ENCODE measurements at places on chromosomes 5 and 9.

DNA sequence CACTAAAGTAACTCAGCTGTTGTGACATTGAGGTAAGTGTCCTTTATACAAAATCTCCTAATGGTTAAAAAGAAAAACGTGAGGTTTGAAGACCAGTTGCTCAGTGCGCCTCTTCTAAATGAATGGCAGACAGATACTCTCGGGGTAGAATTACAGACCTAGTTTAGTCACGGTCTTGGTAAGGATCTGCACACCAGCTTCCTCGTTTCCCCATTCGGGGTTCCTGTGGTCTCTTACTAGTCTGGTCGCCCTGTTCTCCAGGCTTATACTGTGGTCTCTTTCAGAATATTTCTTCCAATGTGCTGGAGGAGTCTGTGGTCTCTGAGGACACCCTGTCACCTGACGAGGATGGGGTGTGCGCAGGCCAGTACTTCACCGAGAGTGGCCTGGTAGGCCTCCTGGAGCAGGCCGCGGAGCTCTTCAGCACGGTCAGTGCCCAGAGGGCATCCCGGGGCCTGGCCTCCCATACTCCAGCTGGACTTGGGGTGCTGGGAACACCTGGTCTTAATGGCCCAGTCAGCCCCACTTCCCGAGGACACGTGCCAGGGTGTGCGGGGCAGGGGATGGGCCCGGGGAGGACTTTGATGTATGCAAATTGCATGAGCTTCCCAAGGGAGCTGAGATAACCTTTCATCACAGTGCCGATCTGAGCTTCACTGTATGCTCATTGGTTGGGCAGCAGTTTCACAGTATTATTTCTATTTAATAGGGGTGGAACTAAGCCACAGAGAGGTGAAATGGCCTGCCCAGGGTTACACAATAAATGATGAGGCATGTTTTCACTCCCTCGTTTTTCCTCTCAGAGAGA, 224.5 kb downstream of the DOCK8 start:
- no peak for DNase-seq

- peak; percentile 59 for DNase-seq
Measured at GRCh38 chr9:96129747-96130146, 172.2 kb downstream of the HSD17B3 start.

DNA sequence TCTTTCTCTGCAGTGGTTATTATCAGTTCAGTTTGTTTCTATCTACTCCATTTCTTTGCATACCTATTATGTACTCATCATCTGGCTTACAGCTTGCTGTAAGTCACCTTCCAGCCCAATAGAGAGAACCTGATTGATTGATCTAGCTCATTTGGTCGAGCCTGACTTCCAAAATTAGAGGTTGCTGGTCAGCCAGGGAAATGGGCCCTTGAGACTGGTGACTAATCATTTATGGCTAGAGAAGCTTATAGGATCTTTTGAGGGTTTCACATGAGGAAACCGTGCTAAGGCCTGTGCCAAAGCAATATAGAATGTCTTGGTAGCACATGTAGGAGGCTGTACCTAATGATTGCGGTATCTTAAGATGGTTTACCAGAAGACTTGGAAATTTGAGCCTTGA, 5.8 kb downstream of the SREK1 start:
- no peak for DNase-seq

- no peak for DNase-seq
Measured at GRCh38 chr5:40124367-40124766, 555.3 kb upstream of the PTGER4 start.

GRCh38 chr5:157475432-157475831, 15.4 kb downstream of the NIPAL4 start:
- DNase-seq: no peak

GRCh38 chr5:177094224-177095087, 7.7 kb downstream of the FGFR4 start:
- no peak for DNase-seq

DNA sequence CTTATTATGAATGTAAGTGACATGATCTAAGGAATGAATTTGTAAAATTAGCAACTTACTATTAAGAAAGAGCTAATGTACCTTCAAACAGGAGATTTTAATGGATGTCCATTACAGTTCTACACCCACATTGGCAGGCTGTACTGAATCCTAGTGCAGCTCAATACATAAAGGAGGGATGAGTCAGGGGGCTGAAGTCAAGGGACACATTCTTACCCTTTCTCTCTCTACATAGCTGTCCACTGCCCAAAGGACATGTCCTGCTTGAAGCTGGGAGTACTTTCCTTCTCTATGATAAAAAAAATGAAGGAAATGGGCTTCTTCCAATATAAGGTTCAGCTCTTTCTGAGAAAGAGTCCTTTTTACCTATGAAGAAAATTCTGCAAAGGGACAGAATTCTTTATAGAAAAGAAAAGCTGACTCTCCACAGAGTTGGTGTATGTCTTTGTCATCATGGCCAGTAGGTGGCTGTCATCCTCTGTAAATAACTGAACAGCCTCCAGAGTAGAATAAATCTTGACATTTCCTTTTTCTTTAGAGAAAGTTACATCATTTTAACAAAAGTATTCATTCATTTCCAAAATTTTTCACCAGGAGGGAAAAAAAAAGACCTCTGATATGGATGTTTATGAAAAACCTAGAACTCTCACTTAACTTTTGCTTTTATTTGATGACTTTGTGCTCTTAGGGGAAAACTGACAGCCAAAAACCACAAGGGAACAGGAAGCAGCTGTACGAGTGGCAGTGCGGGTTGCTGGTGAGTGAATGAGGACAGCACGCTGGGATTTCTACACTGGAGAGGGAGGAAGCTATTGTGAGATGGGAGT, 13.1 kb upstream of the IFNA14 start:
- DNase-seq: peak; percentile 6

DNA sequence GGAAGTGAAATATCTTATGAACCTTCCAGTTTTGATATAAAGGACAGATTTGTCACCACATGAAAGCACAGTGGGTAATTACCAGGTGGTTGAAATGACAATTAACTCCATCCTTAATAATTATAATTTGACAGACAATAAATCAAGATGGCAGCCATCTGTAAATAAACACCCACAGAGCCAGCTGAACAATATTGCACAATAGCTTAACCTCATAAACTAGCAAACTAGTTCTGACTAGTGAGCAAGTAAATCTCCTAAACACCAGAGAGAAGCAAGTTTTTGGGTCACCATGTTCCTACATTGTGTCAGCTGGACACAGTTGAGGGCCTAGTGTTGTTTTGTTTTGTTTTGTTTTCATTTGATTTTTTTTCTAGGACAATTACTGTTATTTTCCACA, 577.4 kb downstream of the ACTL7B start:
- no peak for DNase-seq

DNA sequence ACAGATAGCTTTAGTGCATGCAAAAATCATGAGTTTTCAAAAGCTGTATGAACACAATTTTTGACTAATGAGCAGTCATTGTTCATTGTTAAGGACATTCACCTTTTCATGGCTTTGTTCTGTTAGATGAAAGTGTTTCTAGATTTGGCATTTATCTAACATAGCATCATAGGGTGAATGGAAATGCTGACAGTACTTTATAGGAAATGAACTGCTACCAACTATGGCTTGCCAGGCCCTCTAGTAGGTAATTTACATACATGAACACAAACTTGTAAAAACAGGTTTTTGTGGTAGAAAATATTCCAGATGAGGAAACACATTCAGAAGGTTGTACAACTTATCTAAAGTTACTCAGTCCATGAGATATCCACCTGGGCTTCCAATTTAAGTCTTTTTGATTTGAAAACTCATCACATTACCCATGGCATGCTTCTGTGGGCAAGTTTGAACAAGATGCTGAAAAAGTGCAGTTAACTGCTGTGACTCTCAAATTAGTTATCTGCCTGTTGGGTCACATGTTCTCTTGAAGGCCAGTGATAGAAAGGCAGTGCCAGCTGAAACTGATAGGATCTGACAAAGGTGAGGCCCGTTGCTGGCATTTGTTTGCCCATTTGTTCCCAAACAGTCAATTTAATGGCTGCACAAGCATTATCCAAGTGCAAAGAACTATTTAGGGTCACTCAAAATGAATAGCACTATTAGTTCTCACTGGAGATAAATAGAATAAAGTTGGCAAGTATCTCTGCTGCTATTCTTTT, 399.1 kb downstream of the MAN2A1 start:
- no peak for DNase-seq

GRCh38 chr5:3009605-3010004, 258.1 kb upstream of the IRX2 start:
- DNase-seq: no peak

- DNase-seq: peak; percentile 11
Measured at GRCh38 chr5:175747539-175748060, 89.7 kb downstream of the HRH2 start.

DNA sequence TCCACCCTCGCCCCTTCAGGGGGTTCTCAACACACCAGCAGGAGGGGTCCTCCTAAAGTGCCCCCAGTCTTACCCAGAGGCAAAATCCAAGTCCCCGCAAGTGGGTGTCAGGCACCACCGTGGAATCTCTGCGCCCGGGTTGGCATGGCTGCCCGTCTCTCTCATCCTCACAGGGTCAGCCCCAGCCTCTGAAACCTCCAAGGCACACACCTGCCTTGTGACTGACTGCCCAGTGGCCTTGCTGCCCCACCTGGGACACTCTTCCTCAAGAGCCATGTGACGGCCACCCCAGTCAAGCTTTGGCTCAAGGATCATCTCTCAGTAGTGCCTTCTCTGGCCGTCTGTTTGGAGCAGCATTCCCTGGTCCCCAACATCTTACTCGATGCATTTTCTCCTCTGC, 4.9 kb downstream of the FBP2 start:
- no peak for DNase-seq

- no peak for DNase-seq
Measured at GRCh38 chr5:171926311-171926710, 80.1 kb downstream of the FBXW11 start.

- DNase-seq: no peak
Measured at GRCh38 chr5:76766746-76767145, 50.8 kb downstream of the F2R start.

- no peak for DNase-seq
Measured at GRCh38 chr5:10910261-10910660, 149.2 kb upstream of the DAP start.

DNA sequence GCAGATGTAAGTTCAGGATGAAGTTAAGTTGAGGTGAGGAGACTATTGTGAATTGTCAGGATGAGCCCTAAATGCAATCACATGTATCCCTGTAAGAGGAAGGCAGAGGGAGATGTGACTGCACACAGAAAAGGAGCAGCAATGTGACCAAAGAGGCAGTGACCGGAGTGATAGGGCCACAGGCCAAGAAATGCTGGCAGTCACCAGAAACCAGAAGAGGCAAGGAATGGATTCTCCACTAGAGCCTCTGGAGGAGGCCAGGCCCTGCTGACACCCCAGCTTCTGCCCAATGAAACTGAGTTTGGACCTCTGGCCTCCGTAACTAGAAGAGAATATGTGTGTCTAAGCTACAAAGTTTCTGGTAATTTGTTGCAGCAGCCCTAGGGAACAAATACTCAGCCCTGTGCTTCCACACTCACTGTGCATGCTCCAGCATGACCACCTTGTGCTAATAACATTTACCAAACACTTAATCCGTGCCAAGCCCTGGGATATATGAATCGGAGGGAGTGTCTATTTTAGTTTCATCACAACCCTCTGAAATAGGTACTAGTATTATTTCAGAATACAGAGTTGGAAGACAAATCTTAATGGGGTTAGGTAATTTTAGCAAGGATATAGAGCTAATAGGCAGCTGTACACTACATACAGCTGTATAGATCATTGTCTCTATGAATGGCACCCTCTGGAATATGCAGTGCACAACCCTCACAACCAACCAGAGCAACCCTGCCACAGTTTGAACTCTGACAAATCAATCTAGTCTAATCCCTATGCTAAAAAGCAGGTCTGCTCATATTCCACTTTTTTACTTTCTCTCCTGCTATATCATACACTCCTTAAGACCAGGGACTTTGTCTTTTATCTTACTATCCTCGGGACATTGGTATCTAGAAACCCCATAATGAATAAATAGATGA, 7.8 kb upstream of the GPX8 start:
- DNase-seq: no peak

- no peak for DNase-seq
Measured at GRCh38 chr5:8676695-8677094, 807.7 kb downstream of the MTRR start.

- DNase-seq: no peak
Measured at GRCh38 chr9:99114049-99114440, 9.1 kb downstream of the TGFBR1 start.

DNA sequence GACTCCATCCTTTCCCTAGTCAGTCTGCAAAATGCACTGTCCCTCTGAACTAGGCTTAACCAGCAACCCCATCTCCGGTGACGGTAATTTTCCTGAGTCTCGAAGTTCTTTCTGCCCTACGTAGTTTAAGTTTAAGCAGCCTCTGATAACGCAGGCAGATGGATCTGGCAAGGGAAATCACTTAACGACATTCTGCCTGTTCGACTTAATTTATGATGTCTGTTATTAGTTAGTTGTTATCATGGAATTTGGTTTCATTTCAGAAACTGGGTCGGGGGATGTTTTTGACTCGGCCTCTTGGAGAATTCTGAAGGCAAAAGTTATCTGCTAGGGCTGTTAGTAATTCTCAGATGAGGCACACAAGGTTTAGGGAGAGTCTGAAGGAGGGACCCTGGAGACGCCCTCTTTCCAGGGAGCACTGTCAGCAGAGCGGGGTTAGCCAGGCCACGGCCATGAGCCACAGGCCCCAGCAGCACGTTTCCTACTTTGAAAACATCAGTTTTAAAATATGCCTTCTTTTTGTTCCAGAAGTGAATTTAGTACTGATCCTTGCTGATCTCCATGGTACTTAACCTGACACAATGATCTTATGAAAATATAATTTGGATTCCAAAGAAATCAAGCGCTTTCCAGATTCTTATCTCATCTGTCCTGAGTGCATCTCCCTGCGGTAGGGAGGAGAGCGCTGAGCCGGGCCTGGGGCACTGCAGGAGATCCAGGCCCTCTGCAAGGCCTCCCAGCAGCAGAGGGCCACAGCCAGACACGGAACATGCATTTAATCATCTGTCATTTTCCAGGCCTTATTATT, 171.0 kb upstream of the OTULINL start:
- no peak for DNase-seq

DNA sequence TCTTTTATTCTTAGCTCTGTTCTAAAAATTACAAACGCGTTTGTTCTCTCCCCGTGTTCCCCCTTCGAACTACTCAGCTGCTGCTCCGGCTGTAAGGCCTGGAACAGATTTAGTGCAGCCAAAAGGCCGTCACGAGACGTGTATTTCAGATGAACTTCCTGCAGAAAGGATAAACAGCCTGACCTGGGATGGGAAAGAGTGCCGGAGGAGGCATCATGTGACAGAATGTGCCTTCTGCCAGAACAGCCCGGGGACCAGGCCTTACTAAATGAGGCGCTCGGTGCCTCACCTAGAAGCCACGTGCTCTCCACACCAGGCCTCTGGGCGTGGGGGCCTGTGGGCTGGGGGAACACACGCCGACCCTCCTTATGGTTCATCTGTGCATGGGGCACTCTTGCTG, 94.7 kb downstream of the PPARGC1B start:
- DNase-seq: no peak

- peak; percentile 48 for DNase-seq
Measured at GRCh38 chr9:35861161-35861897, 8.9 kb downstream of the OR13J1 start.

- no peak for DNase-seq
Measured at GRCh38 chr5:73812962-73813588, 187.1 kb downstream of the ARHGEF28 start.

- DNase-seq: no peak
Measured at GRCh38 chr5:130337179-130337888, 433.1 kb downstream of the CHSY3 start.

Measured in H7 (cell line).